B cell (primary cell): ENCODE measurements at places on chromosomes 1 and 21.

- peaks cover 4% of the 10 kb centered on the region for H3K36me3 ChIP-seq
- DNase-seq: no peak
- no peak overlapping the region for H3K4me3 ChIP-seq
- no peaks in the 10 kb centered on the region for H3K4me1 ChIP-seq
Observed at GRCh38 chr1:213095467-213095866, 44.4 kb downstream of the RPS6KC1 start.

GRCh38 chr1:190949939-190950338, 472.3 kb upstream of the BRINP3 start:
- H3K4me3 ChIP-seq: no peak overlapping the region
- DNase-seq: no peak
- no peaks in the 10 kb centered on the region for H3K36me3 ChIP-seq
- H3K27ac ChIP-seq: no peak overlapping the region

DNA sequence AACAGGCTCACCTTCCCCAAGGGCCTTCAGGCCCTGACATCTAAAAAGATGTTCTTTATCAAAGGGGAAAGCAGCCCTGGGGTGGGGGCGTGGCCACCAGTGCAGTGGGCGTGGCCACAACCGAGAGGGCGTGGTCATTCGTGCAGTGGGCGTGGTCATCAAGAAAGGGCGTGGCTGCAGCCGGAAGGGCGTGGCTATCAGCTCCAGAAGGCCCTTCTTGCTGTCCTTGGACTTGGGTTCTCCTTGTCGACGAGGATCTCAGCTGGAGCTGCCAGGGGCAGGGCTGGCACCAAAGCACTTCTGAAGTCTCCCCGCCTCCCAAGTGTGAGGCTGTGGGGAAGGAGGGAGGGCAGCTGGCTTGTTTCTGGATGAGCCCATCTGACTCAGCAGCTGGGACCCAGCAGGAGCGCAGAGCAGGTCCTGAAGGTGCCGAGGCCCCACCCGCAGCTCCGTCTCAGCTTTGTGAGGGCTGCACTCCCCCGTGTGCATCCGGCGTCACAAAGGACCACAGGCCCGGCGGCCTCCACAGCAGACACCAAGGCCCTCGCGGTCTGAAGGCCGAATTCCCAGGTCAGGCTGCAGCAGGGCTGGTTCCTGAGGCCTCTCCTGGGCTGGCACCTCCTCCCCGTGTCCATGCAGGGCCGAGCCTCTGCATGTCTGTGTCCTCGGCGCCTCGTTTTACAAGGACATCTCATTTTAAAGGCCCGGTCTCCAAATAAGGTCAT, 12.8 kb downstream of the PDE9A start:
- H3K4me1 ChIP-seq: peaks cover 16% of the 10 kb centered on the region
- H3K27me3 ChIP-seq: no peaks in the 10 kb centered on the region
- DNase-seq: peak; percentile 45

DNA sequence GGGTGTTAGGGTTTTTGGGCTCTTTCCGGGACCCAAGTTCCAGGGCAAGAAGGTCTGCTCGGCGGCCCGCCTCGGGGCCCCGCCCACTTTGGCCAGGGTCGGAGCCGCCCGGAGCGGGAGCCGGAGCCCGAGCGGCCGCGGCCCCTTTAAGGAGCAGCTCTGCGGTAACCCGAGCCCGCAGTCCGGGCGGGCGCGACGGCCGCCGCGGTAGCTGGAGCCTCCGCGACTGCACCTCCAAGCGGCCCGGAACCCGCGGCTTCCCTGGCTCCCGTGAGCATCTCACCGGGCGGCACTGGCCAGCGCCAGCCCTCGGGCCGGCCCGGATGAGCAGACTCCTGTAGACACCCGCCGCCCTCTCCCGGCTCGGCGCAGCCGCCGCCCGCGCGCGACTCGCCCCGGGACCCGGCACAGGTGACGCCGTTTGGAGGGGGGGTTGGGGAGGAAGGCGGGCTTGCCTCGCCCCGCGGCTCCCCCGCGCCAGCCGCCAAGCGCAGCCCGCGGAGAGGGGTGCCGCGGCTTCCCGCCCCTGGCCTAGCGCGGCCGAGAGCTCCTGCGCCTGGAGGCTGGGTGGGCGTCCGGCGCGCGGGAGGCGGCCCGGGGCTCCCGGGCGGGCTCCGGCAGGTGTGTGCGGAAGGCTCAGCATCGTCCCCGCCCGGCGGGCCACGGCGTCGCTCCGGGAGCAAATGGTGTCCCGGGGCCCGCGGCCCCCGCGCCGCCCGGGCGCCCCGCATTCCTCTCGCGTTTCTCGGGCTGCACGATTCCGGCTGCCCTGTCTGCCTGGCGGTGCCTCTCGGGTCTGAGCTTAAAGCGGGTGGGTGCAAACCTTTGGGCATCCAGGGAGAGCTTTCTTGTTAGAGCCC, at the start of gene TLCD4:
TSS of gene TLCD4 (plus strand) at position 149 of the 860 bp plus-strand sequence. CDS start 26,547 bp downstream, outside the sequence.
- H3K36me3 ChIP-seq: no peaks in the 10 kb centered on the region
- H3K27ac ChIP-seq: no peak within 1 kb of the TSS
- H3K4me3 ChIP-seq: peak within 1 kb of the TSS; percentile 19
- peak; percentile 65 for DNase-seq

- H3K4me3 ChIP-seq: no peak overlapping the region
- H3K36me3 ChIP-seq: no peaks in the 10 kb centered on the region
- no peaks in the 10 kb centered on the region for H3K4me1 ChIP-seq
- H3K27ac ChIP-seq: no peak overlapping the region
Observed at GRCh38 chr1:84737590-84737989, 47.3 kb upstream of the SSX2IP start.

DNA sequence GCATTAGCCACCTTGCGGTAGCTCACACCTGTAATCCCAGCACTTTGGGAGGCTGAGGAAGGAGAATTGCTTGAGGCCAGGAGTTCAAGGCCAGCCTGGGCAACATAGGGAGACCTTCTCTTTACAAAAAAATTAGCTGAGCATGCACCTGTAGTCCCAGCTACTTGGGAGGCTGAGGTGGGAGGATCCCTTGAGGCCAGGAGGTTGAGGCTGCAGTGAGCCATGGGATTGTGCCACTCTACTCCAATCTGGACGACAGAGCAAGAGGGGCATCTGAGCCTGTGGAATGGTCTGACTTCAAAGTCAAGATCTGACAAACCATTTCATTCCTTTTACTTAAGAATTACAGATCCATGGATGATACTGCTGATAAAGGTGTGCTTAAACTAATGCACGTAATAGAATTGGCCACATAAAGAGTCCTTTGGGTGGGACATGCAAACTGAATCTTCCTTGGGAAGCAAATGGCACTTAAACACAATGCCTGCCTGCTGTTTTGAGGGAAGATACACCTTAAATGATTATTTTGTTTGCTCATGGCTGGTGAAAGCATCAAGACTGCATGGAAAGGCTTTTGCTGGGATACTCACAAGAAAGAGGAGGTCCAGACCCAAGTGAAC, 2.5 kb upstream of the TMEM201 start:
- no peak for DNase-seq
- H3K27me3 ChIP-seq: no peaks in the 10 kb centered on the region
- no peak overlapping the region for H3K4me3 ChIP-seq
- H3K27ac ChIP-seq: no peak overlapping the region

- H3K4me3 ChIP-seq: no peak overlapping the region
- DNase-seq: no peak
- peaks cover 3% of the 10 kb centered on the region for H3K27me3 ChIP-seq
- H3K36me3 ChIP-seq: no peaks in the 10 kb centered on the region
- no peak overlapping the region for H3K27ac ChIP-seq
- no peaks in the 10 kb centered on the region for H3K4me1 ChIP-seq
Observed at GRCh38 chr1:86068271-86068721, 88.3 kb downstream of the COL24A1 start.

- no peak overlapping the region for H3K4me3 ChIP-seq
- H3K27me3 ChIP-seq: no peaks in the 10 kb centered on the region
- no peak overlapping the region for H3K27ac ChIP-seq
- no peak for DNase-seq
Observed at GRCh38 chr1:243345205-243345604, 89.4 kb downstream of the SDCCAG8 start.

GRCh38 chr1:46394108-46394871, at the start of gene FAAH:
Gene FAAH (plus strand): TSS chr1:46394317. CDS start chr1:46394349, 32 bp downstream.
- H3K27me3 ChIP-seq: peaks cover 10% of the 10 kb centered on the region
- H3K4me1 ChIP-seq: peaks cover 9% of the 10 kb centered on the region
- H3K4me3 ChIP-seq: peak within 1 kb of the TSS; percentile 44
- peak; percentile 58 for DNase-seq
- H3K36me3 ChIP-seq: no peaks in the 10 kb centered on the region

- no peaks in the 10 kb centered on the region for H3K4me1 ChIP-seq
- no peaks in the 10 kb centered on the region for H3K27me3 ChIP-seq
- no peaks in the 10 kb centered on the region for H3K36me3 ChIP-seq
- no peak overlapping the region for H3K4me3 ChIP-seq
- H3K27ac ChIP-seq: no peak overlapping the region
Observed at GRCh38 chr1:204621396-204621795, 64.1 kb downstream of the LRRN2 start.

GRCh38 chr1:76106719-76107235, 32.2 kb downstream of the ST6GALNAC3 start:
- DNase-seq: no peak
- no peak overlapping the region for H3K27ac ChIP-seq
- H3K36me3 ChIP-seq: no peaks in the 10 kb centered on the region
- H3K27me3 ChIP-seq: no peaks in the 10 kb centered on the region

GRCh38 chr1:54857141-54857540, 29.9 kb downstream of the DHCR24 start:
- H3K4me1 ChIP-seq: no peaks in the 10 kb centered on the region
- H3K27me3 ChIP-seq: no peaks in the 10 kb centered on the region
- DNase-seq: no peak
- no peak overlapping the region for H3K27ac ChIP-seq
- H3K4me3 ChIP-seq: no peak overlapping the region
- H3K36me3 ChIP-seq: no peaks in the 10 kb centered on the region

DNA sequence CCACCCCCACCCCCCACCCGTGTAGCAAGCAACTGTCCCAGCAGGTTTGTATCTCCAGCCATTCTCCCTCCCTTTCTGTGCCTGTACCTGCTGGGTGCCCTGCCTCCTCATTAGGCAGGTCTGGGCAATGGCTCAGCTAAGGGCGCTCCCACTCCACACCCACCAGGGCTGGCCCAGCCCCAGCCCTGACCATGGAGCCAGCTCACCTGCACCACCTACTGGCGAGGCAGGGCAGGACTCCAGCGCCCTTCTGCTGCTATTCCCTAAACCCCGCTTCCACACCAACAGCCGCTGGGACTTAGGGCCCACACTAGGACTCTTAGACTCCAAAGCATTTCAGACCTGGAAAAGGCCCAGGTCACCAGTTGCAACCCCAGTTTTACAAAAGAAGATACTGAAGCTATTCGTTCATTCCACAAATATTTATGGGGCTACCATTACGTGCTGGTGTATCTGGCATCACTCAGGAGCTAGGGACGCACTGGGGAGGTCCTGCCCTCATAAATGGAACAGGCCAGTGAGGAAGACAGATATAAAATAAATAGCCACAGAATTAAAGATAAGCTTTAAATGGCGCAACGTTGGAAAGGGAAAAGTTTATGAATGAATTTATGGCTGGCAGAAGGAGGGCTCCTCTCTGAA, 24.0 kb downstream of the PGLYRP3 start:
- DNase-seq: peak; percentile 15
- H3K4me3 ChIP-seq: no peak overlapping the region
- H3K27ac ChIP-seq: no peak overlapping the region
- H3K36me3 ChIP-seq: no peaks in the 10 kb centered on the region
- H3K4me1 ChIP-seq: peaks cover 17% of the 10 kb centered on the region
- no peaks in the 10 kb centered on the region for H3K27me3 ChIP-seq

- no peak within 1 kb of the TSS for H3K4me3 ChIP-seq
- H3K27me3 ChIP-seq: no peaks in the 10 kb centered on the region
- H3K4me1 ChIP-seq: no peaks in the 10 kb centered on the region
- peaks cover 39% of the 10 kb centered on the region for H3K36me3 ChIP-seq
- DNase-seq: no peak
Observed at GRCh38 chr1:228149406-228150119, at the start of gene GJC2. Gene GJC2 (plus strand): TSS chr1:228149930. CDS start chr1:228157759, 7,829 bp downstream.

GRCh38 chr1:22850681-22851080, 122.0 kb downstream of the LACTBL1 start:
- no peak overlapping the region for H3K4me3 ChIP-seq
- H3K36me3 ChIP-seq: no peaks in the 10 kb centered on the region
- H3K27me3 ChIP-seq: no peaks in the 10 kb centered on the region
- H3K4me1 ChIP-seq: peaks cover 10% of the 10 kb centered on the region
- no peak for DNase-seq

- no peak overlapping the region for H3K27ac ChIP-seq
- no peak overlapping the region for H3K4me3 ChIP-seq
- no peaks in the 10 kb centered on the region for H3K27me3 ChIP-seq
- H3K36me3 ChIP-seq: no peaks in the 10 kb centered on the region
- DNase-seq: no peak
- H3K4me1 ChIP-seq: no peaks in the 10 kb centered on the region
Observed at GRCh38 chr21:40021558-40022351, 154.5 kb downstream of the PCP4 start.

- no peak overlapping the region for H3K4me3 ChIP-seq
- peaks cover 23% of the 10 kb centered on the region for H3K4me1 ChIP-seq
- no peaks in the 10 kb centered on the region for H3K36me3 ChIP-seq
Observed at GRCh38 chr1:27106561-27107323, 48.2 kb downstream of the SLC9A1 start.
